Endothelial cell (in vitro differentiated cells): ENCODE measurements at places on chromosomes 4 and X.

- DNase-seq, result no peak
Measured at GRCh38 chrX:132375941-132376340, 112.9 kb downstream of the MBNL3 start.

- DNase-seq, result no peak
Measured at GRCh38 chr4:126533146-126533805, 1099.5 kb upstream of the INTU start.

DNA sequence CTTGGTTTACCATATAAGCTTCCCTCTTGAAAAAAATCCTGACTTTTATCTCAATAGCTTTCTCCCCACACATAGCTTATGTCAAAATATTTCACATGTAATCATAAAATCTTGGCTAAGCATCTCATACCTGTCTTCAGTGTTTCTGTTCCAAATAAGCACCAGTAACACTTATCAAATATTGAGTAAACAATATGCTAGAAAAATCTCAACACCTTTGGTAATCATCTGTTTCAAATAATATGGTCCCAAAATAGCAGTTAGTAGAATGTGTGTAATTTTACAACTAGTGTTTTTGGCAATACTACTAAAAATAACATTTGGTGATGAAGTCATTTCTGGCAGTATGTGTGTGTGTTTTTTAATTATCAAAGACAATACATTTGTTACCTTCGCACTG is 2138.2 kb downstream of the PCDH7 start:
- DNase-seq, result no peak

DNA sequence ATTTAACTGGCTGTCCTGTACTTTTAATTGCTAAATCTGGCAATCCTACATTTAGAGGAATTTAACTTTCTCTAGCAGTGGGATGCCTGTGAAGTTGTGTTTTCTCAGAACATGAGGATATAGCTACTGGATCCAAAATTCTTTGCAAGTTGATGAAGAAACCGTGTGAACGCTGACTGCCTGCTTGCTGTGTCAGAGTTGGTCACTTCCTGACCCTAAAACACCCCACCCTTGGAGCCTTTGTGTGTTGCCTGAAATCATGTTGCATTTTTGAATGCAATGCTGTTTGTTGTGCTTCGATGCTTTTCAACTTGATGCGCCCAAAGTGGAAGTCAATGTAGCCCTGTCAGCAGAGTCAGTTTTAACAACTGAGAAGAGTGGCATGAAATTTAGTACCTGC is 211.2 kb downstream of the ANK2 start:
- DNase-seq, result no peak

DNA sequence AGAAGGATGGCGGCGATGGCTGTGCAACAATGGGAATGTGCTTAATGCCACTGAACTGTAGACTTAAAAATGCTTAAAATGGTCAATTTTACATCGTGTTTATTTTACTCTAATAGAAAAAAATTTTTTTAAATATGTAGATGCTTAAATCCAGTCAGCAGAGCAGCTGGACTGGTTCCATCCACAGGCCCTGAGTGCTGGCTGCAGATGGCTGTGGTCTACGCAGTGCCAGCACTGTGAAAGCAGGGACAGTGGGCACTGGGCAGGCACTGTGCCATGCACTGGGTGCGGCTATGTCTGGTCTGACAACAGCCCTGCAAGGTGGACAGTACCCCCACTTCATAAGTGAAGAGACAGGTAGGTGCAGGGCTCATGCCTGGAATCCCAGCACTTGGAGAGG is 175.2 kb downstream of the AFAP1 start:
- DNase-seq, result no peak

DNA sequence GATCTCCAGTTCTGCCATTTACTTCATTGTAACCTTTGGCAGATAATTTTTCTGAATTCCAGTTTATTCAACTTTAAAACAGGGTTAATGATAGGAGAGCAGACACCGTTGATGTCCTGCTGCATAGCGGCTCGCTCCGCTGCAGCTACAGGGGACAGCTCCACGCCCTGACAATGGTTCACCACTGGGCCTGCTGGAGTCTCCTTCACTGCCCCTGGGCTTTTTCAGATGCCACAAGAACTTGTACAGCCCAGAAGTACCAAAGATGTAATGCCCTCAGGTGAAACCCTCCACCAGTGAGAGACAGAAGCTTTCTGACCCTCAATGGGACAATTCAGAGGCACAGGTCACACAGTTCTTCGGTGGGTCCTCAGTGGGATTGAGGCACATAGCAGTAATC is 22.7 kb upstream of the SEPTIN11 start:
- DNase-seq, result no peak

- no peak for DNase-seq
Measured at GRCh38 chr4:25347473-25347872, 29.6 kb upstream of the ANAPC4 start.

GRCh38 chr4:183966371-183966770 is 61.3 kb downstream of the STOX2 start:
- no peak for DNase-seq

DNA sequence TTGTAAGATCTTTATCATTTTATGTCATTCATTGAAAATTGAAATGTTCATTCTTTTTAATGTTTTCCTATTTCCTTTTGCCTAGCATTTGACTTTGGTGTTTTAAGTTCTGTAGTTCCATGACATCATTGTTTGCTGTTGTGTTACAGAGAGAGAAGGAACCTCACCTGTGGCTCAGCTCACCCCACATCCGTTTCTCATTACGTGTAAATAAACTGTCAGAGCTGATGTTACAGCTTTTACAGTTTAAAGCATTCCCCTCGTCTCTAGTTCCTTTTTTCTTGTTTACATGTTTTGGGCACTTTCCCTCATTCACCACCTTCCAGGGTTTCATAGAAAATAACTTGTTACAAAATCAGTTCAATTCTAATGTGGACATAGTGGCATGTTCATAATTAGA is 137.2 kb downstream of the FNIP2 start:
- no peak for DNase-seq

GRCh38 chr4:112515198-112516065 is 548 bp downstream of the NEUROG2 start:
- peak; percentile 51 for DNase-seq

GRCh38 chrX:116490104-116490503 is 27.3 kb upstream of the CT83 start:
- no peak for DNase-seq

DNA sequence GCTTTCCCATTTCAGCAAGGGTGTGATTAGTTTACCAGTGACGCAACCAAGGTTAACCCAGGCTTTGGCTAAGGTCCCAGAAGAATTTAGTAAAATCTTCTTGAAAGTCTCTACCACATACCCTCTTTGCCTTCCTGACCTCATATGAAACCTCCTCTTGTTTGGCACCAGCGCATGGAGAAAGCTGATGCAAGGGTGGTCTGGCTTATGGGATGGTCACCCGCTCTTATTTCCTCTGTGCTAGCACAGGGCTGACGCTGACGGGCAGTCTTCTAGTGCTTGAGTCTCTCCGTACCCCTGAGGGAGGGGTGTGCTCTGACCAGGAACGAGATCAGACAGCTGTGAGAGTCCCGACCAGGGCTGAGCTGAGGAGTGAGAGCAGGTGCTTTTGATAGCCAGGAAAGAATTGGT is 137.6 kb downstream of the TENM3 start:
- no peak for DNase-seq

- no peak for DNase-seq
Measured at GRCh38 chrX:107601759-107602158, 26.6 kb upstream of the PRPS1 start.

DNA sequence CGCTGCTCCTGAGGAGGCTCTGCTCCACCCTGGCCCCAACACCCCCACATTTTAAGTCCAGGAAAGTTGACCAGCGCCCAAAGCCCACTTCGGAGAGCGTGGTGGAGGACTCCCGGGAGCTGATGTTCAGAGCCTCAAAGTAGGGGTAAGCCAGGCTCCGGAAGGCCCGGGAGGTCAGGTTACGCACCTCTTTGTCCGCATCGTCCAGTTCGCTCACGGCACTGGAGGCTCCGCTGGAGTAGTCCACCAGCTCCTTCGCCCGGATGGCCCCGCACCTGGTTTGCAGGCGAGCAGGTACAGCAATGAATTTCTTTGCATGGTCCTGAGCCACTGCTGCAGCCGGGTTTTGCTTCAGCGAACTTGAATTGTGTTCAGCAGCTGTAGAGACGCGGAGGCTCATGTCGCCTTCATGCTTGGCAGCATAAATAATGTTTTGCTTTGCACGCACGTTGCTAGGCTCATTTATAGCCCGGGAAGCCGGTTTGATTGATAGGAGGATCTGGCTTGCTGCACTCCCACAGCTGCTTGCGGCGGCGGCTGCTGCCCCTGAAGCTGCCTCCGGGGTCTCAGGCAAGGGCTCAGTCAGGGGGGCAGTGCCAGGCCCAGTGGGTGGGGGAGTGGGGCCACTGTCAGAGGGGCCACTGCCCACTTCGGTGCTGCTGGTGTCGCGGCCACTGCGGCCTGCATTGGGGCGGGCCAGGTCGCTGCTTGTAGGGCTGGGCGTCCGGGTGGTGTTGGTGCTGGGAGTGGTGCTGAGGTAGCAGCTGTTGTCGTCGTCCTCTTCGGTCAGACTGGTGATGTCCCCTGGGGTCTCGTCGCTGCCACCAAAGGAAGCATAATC is 4.8 kb downstream of the C4orf54 start:
- no peak for DNase-seq

DNA sequence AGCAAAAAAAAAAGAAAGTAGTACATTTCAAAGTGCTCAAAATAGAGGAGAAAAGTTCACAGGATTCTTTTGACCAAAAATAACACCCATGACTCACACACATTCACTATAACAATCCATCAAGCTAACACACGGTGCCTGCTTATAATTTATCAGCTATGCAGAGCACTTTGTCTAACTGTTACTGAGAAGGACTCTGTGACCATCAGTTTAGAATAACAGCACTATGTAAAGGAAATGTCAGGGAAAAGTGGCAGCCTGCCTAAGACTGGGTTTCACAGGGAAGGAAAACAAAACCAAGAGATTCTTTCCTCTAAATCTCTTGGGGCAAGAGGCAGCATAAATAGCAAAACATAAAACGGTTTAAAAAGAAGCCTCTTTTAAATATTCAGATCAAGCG is 54.8 kb downstream of the CCDC149 start:
- DNase-seq, result no peak

GRCh38 chrX:21813612-21814368 is 25.6 kb upstream of the MBTPS2 start:
- no peak for DNase-seq

GRCh38 chr4:164095313-164096110 is 601.0 kb downstream of the TMA16 start:
- no peak for DNase-seq

GRCh38 chr4:128141866-128142265 is 80.8 kb downstream of the LARP1B start:
- DNase-seq, result no peak

DNA sequence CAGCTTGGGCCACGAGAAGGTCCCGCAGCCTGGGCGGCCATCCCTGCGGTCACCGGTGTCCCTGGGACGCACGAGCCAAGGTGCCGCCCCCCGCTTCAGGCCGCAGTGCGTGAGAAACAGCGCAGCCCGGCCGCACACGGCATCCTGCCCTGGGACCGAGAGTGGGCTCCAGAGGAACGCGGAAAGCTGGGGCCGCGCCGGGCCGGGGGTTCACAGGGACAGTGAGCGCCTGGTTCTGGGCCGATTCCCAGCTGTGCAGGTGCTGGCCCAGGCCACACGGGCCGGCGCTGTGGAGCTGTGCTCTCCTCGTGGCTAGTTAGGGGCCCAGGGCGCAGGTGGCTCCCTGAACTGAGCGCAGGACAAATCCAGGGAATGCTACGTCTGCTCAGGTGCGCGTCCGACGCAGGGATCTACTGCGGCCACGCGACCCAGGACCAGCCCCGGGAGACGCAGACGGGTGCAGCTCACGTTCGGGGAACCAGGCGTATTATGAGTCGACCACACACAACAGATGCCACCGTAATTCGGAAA is 25.8 kb upstream of the GTPBP6 start:
- DNase-seq, result no peak

- peak; percentile 8 for DNase-seq
Measured at GRCh38 chr4:136713140-136713539, 819.2 kb downstream of the PCDH18 start.

- no peak for DNase-seq
Measured at GRCh38 chrX:66918511-66918910, 279.6 kb upstream of the EDA2R start.

GRCh38 chr4:42871671-42872290 is 20.7 kb upstream of the GRXCR1 start:
- DNase-seq, result no peak

DNA sequence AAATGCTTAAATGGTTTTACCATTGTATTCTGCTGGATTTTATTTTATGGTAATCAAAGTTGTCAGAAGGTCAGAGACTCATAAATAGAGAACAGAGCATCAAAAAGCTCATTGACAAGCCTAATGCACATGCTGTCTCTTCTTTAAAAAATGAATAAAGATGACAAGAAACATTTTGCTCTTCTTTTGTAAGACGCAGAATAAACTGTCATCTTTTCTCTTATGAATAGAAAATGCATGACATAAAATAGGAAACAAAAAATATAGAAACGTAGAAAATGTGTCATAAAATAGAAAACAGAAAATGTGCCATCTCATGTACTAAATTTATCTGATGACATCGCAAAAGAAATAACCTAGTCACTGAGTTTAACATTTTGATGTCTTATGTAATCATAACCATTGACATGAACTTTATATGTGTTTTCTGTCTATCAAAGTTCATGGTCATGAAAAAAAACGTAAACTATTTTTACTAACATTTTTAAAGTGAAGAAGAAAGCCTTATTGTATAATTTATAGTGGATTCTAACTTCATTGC is 484.1 kb downstream of the TRIML1 start:
- no peak for DNase-seq

GRCh38 chr4:8024073-8024786 is 84.6 kb upstream of the AFAP1 start:
- DNase-seq, result no peak

GRCh38 chr4:176277162-176277904 is 8.3 kb upstream of the ASB5 start:
- peak; percentile 62 for DNase-seq

DNA sequence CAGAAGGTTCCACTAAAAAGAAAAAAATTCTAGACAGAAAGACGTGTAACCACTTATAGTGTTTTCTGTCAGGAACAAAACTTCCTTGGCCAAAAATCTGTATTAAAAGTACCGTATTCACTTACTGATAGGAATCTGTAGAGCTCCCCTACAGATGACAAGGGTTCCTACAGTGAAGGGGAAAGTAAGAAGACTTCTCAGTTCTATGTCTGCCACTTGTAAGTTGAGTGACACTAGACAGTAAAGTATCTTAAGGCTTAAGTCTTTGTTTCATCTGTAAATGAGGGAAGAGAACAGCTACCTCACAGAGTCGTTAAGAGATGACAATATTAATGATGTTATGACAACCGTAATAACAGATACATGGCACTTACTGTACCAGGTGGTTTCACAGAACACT is 3.3 kb downstream of the COQ2 start:
- no peak for DNase-seq

DNA sequence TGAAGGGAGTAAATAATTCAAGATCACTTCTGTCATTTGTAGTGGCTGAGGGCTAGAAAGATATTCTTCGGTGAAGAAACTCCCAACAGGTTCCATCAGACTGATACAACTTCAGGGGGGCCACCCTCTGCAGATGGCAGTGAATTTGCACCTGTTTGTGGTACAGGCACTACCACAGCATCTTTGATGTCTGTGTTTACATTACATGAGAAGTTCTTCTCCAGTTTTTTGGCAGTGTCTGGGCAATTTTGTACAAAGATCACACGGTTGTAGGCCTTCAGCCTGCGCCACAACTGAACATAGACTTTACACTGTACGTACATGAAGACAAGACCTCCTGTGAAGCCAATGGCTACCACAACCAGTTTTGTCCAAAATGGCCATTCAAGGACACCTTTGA is 34.2 kb downstream of the TMA16 start:
- DNase-seq, result no peak
